ENCODE measurements at places on chromosomes 1 and 21.

DNA sequence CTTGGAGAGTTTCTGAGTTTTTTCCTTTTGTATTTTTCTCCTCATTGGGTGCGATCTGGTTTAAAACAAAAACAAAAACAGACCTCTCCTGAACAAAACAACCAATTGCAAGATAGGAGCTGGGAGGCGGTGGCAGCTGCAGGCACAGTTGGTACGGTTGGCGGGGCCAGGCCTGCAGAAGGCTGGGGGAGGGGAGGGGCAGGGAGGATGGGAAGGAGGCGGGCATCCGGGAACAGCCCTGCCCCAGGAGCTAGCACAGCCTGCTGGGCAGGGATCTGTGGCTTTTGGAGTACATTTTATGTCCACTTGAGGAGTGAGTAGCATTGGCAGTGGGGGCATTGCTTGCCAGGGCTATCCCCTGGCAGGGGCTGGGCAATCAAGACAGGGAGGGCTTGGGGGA lies 5.2 kb downstream of the CAPN9 start:
- DNase-seq: no peak

GRCh38 chr21:36552434-36552785 lies 72.5 kb upstream of the CLDN14 start:
- DNase-seq: no peak

DNA sequence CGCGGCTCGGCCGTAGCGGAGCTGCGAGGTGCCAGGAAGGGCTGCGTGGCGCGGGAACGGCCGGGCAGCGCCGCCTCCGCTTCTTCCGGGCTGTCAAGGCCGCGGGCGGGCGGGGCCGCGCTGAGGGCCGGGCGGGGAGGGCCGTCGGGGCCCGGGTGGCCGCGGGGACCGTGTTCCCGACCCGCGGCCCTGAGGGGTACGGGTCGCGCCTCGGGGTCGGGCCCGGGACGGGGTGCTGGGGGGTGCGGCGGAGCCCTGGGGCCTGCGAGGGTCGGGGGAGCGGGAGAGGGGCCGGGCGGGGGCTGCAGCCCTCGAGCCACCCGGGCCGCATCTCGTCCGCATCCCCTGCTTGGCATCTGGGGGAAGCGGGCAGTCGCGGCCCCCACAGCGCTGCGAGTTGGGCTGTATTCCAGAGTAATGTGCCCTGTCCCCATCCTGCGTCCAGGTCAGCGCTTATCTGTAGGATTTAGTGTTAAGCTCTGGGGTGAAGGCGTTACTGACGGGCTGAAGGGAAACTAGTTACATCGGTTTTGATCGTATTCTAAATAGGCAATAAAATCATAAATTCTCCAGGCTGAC lies 379 bp downstream of the RER1 start:
- no peak for DNase-seq

GRCh38 chr1:216032961-216033614 lies 390.2 kb downstream of the USH2A start:
- DNase-seq: no peak

DNA sequence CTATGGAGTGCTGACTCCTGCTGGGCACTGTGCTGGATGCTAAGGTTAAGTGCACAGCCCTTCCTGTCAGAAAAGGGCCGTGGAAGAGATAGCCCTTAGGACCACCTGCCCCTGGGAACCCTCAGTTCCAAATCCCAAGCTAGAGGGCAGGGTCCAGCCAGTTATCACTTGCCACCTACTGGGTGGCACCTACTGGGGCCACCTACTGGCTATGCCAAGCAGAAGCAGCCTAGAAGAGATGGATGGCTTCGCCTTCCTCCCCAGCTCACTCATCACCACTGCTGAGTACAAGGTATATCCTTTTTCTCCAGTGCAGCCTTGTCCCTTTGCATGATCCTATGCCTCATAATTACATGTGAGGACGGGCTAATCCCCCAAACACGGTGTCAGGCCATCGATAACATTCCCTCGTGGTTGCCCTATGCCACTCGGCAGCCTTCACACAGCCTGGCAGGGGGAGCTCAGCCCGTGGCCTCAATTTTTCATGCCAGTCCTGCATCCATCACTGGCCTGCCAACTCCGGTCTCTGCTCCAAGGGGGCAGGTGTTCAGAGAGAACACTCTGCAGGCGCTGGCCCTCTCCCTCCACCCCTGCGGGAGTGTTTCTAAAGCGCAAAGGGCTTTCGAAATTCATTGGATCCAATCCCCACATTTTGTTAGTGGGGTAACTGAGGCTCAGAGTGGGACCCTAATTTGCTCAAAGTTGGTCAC lies 49.0 kb downstream of the SYT2 start:
- no peak for DNase-seq

DNA sequence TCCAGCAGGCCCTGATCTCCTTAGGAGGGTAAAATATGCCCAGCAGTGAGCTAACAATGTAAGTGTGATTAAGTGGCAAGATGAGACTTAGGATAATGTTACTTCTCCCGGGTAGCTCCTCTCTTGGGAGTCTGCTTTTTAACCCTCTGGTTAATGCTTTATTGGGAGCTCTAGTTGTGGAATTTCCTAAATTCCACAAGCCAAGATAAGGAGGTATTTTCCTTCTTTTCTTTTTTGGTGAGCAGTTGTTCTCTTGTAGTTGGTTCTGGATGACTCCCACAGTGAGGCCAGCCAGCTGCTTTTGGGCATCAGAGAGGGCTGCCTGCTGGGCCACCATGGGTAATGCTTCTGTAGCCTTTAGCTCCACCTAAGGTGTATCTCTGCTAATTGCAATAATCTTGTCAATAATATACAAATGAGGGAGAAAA lies 19.3 kb downstream of the C1orf52 start:
- no peak for DNase-seq

GRCh38 chr1:18784482-18784831 lies 75.0 kb downstream of the TAS1R2 start:
- no peak for DNase-seq

DNA sequence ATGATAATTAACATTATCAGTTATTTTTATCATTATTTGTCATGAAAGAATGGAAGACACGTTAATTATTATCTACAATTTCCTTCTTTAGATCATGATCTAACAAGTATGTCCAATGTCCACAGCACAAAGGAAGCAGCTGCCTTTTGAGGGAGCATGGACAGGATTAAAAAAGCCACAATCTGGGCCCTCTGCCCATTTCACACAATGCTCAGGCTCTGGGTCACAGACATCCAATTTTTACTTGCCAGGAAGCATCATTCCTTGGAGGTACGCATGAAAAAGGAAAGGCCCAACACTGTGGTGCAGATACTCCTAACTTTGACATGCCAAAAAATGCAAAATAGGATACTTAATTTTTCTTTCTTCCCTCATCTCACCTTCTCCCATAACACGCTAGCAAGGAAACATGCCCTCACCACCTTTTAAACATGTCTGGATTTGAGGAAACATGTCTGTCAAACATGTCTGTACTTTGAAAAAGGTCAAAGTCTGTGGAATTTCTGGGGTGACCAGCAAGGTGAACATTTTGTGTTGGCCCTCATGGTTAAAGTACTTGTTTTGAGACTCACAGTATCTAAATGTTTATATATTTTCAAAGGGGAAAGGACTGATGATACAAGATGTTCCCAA lies 40.0 kb downstream of the GADD45A start:
- DNase-seq: no peak

GRCh38 chr1:59433440-59433813 lies 136.5 kb downstream of the FGGY start:
- no peak for DNase-seq

All from stimulated activated CD4-positive, alpha-beta T cell treated with anti-CD3 and anti-CD28 coated beads, TNF-alpha, amount 100 ng/mL, for 24 hours (primary cell).